ENCODE measurements at places on chromosomes 5 and 9.

DNA sequence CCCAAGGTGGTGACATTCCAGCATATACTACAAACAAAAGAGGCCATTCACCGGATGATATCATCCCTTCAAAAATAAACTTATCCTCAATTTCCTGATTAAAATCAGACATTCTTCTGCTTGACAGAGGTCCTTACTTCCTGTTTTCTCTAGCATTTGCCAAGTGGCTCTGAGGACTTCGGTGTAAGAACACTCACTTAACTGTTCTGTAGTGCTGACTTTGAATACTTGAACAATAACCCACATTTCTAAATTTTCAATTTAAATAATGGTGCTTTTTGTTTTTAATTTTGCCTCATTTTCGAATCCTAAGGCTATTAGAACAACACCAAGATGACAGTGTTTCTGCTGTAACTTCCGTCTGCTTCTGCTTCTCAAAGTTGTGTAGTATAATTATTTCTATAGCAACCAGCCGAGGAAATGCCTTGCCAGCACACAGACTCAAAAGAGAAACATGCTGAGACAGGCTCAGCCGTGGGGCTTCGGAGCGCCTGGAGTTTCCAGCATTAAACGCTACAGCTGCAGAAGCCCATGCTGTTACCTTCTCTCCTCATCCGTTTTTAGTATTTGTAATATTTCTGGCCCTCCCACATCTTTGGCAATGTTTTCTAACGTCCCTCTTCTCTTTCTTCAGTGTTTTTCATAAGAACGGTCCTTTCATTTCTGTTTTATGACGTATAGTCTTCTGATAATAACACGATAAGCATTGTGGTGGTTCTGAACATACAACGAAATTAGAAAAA is 19.5 kb upstream of the ANXA1 start:
- peak; percentile 80 for DNase-seq

DNA sequence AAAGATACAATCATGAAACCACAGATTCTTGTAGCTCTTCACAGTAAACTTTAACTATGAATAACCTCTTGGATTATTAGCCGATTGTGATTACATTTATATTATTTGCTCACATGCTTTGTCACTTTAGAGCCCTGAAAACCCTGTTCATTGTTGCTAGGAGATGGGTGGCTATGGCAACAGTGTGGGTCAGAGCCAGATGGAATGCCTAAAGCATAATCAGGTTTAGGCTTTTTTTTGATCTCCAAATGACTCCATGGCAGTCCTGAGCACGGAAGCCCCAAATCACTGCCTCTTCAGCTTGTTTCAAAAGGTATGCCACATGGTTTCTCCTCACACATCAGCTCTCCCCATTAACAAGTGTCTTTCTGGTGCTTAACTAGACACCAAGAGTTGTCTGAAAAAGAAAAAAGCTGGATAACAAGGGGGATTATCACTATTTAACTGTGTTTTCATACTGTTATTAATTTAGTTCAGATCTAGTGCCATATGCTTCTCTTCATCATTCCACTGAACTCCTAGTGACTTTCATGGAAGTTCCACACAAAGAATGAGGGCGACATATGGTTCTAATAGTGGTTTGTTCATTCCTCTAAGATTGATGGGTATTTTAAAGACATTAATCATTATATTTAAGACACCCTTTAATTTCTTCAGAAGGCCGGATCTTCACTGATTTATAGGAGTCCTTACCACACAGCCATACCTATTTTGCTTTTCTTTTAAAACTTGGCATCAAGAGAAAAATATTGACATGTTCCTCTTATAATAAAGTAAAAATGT is 88.8 kb upstream of the PAM start:
- no peak for DNase-seq

GRCh38 chr9:135516132-135516860 is 4.9 kb upstream of the LCN1 start:
- no peak for DNase-seq

DNA sequence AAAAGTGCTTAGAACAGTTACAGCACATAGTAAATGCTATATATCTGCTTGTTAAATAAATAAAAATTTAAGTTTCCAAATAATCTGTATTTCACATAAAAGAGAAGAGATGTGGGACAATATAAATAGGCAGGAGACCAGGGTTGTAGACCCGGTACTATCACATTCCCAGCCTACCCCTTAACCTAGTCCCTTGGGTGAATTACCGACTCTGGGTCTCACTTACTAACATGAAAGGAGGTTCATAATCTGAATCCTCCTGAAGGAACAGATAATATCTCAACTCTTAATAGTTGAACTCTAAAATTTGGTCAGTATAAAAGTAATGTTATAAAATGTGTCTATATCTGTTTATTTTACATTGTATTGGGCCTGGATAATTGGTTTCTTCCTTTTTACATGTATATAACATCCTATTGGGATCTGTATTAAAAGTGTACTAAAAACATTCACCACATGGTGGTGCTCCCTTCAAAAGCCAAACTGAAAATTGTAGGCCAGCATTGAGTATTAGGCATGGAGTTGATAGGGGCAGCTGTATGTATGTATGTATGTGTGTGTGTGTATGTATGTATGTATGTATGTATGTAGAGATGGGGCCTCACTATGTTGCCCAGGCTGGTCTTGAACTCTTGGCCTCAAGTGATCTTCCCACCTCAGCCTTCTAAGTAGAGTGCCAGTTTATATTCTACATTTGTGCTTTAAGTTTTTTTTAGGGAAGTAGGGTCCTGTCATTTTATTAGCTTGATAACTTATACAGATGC is 64.2 kb upstream of the ABL1 start:
- DNase-seq, result no peak

DNA sequence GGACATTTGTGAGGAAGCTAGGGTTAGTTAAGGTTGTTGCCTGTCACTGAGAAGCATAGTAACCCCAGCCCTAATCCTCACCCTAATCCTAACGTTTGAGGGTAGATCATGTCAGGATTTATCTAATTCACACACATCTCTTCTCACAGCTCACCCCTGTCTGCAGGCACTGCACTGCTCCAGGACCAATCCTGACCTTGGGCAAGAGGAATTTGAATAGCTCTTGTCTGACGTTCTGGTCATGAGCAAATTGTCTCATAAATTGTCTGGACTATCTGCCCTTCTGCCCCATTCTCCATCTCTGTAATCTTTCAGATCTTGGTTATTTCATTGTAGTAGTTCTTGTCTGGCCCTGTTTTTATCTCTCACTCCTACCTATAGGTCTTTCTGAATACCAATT is 18.7 kb downstream of the CRHBP start:
- no peak for DNase-seq

DNA sequence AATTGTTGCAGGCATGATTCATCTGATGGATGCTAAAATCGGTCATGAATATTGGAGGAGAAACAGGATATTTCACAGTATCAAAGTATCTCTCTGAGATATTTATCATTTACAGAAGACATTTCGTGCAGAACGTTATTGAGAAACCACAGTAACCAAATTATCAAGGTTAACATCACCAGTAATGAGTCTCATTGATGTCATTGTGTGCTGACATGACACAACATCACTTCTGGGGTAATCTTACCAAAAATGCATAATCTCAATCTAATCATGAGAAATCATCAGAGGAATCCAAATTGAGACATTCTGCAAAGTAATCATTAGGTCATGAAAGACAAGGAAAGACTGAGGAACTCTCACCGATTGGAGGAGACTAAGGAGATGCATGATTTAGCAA is 42.7 kb downstream of the C5orf22 start:
- no peak for DNase-seq

- DNase-seq, result no peak
Observed at GRCh38 chr9:4980086-4980727, 4.9 kb upstream of the JAK2 start.

GRCh38 chr9:85528142-85528541 is 213.6 kb downstream of the AGTPBP1 start:
- DNase-seq, result no peak

GRCh38 chr9:36749461-36749860 is 176.8 kb downstream of the MELK start:
- no peak for DNase-seq

GRCh38 chr9:87401681-87402080 is 96.0 kb upstream of the DAPK1 start:
- no peak for DNase-seq

- DNase-seq, result no peak
Observed at GRCh38 chr9:116163293-116164055, 9.9 kb downstream of the PAPPA start.

DNA sequence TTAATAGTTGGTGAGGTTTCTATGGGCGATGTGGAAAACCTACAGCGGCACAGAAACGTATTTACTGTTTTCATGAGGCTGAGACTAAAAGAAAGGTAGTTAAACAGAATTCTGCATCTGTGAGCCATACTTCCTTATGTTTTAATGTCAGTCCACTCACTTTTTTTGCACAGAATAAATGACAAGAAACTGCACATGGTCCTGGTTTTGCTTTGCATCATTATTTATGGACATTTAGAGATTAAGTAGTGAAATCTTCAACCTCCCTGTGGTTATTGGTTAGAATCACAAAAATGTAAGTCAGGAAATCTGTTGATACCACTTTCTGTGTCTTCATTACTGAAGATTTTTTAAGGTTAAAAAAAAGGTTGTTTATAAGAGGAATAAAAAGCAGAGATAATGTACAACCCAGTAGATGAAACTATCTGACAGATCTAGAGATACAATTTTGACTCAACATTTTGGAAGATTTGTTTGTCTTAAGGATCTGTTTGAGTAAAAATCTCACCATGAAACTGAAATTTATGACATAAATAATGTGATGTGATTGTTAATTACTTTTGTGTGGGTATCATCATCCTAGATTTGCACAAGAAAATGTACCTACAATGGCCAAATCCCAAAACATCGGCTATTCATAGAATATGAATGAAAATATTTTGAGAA is 2.4 kb downstream of the PRR16 start:
- no peak for DNase-seq

DNA sequence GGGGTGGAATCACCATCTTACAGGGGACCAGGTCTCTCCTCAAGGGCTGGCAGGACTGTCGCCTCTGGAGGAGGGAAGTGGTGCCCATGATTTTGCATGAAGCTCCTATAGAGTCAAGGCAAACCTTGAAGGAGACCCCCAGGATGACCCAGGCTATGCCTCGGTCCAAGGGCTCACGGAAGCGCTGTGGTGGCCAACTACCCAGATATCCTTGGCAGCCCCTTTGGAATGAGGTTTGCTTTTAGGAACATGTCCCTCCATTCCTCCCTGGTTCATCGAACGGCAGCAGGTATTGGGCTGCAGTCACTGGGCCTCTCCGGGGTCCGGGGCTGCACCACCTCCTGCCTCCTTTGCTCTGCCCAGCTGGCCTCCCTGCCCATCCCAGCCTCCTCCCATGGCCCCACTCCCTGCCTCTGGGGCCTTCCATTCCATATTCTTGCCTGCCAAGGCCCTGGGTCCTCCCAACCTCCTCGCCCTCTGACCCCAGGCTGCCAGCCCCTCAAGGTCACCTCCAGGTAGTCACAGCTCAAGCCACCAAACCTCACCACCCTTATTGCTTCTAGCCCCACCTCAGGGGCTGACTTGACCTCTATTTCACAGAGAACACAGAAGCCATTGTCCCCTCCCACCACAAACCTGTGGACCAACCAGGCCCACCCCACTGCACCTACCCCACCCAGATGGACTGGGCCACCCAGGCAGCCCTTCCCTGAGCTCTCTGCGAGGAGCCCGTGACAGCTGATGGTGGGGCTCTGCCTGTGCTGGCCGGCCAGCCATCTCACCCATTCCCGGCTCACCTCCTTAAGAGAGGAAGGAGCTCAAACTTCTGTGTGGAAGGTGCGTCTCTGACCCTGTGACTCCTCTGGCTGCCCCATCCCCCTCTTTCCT is 3.6 kb upstream of the IL3 start:
- peak; percentile 57 for DNase-seq

DNA sequence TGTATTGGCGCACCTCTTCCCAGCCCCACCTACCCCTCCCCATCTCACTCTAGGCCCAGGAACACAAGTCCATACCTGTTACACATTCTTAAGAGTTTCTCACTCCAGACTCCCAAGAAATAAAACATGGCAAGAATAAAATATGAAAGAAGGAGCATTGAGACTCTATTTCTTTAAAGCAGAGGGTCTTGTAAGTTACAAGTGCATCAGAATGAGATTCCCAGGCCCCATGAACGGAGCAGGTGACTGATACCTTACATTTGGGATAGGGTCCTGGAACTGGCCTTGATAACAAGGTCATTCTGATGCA is 5.7 kb downstream of the EGR1 start:
- DNase-seq, result no peak

DNA sequence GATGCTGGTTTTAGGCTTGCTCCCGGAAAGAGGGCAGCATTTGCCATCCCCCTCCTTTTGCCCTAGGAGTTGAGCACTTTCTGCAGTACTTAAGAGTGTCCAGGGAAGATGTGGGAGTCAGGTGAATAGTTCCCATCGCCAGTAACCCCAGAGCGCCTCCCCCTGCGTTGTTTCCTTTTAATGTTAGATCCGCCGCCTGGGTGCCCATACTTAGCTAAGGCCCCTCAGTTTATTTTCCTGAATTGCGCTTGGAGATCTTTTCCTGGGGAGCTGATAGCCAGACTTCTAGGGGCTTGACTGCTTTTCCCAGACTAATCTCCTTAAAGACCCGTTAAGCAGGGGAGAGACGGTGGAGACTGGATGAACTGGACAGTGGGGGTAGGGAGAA is 377 bp upstream of the PCDHAC2 start:
- no peak for DNase-seq

GRCh38 chr5:138469540-138470321 is 4.5 kb downstream of the EGR1 start:
- peak; percentile 72 for DNase-seq

DNA sequence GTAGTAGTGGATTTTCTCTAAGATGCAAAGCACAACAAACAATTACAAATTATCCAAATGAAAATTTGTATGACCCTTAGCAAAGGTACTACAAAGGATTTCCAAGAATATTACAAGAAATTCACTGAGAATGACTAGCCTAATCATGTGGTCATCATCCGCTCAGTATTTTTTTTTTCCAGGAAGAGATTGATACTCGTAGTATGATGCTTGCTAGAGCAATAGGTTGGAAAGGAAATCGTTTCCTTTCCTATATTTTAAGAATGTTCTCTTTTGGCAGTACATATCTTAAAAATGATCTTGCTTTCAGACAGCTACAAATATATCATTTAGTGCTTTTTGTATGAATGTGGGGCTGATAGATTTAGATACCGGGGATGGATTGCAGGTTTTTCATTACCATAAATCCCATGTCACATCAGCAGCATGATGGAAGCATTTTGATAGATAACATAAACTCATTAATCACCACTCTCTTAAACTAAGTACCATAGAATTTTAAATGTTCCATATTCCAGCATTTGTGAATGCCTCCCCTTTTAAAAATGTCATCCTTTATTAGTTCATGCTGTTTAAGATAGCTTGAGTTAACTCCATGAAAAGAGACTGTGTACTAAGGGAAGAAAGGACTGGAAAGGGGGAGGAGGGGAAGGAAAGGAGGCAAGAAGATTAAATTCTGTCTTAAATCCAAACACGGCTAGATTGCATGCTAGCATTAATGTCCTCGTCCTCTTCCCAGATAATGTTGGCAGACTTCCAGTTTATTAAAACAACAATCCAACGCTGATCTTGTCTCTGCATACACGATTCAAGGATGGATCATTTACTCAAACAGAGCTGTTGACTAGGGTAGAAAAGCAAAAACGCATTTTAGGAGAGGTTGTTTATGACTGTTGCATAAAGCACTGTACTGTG is 311.7 kb upstream of the ZNF608 start:
- no peak for DNase-seq

Data from left lung (tissue), 14 donors.